Stimulated activated CD8-positive, alpha-beta memory T cell treated with anti-CD3 and anti-CD28 coated beads, Interleukin-4, amount 100 ng/mL, for 4 hours (primary cell): ENCODE measurements at places on chromosomes 16 and 17.

- DNase-seq, result no peak
Observed at GRCh38 chr17:79515646-79516571, 94.9 kb downstream of the RBFOX3 start.

DNA sequence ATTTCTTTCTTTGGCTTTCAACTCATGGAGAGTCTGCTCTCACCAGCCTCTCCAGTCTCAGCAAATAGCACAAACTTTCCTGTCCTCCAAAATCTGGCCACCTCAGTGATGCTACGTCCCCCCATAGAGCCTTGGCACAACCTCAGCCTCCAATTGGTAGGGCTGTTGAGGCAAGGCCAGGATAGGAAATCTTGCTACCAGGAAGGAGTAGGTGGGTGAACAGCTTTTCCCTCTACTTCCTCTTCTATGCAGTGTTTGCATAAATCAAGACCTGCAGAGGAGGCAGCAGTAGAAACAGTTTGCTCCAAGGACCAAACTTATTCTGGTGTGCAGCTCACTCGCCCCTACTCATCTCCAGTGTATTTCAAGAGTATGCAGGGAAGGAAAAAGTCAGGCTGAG lies 701 bp upstream of the DPEP2 start:
- no peak for DNase-seq

- no peak for DNase-seq
Observed at GRCh38 chr17:29138971-29139691, 41.1 kb downstream of the MYO18A start.

DNA sequence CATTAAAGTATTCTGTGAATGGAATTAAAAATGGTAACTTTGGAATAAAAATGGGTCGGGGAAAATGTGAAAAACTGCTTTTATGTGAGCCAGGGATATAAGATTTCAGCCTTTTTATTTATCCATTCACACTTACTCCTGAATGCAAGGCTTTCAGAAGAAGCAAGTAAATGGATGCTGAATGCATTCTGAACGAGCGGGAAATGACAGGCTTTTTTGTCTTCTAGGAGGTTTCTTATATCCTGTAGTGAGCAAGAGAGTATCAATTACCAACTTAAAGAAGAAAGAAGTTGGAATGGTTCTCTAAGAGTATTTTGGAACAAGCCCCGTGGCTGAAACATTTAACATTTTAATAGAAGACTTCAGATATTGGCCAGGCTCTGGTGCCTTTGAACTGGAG lies 36.0 kb downstream of the NUP93 start:
- DNase-seq, result no peak

GRCh38 chr16:29831490-29831889 lies 11.2 kb downstream of the MVP start:
- no peak for DNase-seq

GRCh38 chr17:8935191-8935590 lies 30.3 kb downstream of the PIK3R5 start:
- no peak for DNase-seq

DNA sequence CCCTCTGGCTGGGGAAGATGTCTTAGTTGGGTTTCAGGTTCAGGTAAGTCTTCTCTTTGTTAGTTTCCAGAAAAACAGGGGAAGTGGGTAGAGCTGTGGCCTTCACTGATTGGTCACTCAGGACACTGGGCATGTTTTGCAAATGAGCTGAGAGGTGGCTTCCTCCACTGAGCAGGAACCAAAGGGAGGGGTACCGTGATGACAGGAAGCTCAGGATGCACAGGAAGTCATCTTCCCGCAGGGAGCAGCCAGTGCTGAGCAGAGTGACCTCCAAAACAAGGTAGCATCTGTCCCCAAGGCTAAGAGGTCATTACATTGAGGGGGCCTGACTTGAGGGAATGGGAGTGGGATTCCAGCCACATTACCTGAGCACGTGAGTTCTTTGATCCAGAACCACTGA lies 5.6 kb downstream of the NT5C start:
- no peak for DNase-seq

DNA sequence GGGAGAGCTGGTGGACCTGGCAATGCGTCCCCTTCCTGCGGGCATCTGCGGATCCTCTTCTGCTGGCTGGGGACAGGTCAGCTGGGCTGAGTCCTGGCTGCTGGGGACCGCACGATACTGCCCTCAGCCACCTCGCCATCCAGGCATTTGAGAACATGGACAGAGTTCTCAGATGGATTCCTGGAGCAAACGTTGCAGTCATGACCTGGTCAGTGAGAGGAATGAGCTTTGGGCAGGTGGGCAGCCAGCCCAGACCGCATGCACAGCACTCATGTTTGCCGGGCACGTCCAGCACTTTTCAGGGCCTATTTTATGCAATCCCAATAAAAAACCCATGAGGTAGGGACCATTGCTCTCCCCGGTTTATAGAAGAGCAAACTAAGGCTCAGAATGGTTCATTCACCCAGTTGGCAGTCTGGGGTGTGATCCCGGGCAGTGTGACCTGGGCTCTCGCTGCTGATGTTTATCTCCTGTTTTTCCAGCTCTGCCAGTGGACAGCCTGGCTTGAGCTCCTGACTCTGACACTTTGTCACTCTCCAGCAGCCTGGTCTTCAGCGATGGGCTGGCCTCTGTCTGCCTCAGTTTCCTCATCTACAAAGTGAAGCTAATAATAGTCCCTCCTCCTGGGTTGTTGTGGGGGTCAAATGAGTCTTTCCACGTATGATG lies 294.7 kb downstream of the IRF8 start:
- DNase-seq, result no peak

- DNase-seq, result no peak
Observed at GRCh38 chr17:66422186-66422585, 119.8 kb downstream of the PRKCA start.

DNA sequence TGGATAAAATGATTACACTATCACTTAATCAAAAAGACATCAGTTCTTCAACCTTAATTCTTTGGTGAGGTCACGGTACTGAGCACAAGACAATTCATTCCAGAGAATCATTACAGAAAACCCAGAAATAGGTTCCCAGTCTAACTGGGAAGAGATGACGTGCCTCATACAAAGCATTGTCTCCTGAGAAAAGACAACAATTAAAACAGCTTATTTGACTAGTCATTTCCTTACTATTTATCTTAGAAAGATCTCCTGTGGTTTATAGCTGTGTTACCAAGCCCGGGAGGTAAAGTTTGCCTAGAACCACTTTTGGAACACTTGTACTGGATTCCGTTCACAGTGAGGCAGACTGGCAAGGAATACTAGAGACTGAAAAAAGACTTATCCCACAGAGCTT lies 5.1 kb downstream of the PHF12 start:
- DNase-seq, result no peak

- DNase-seq, result no peak
Observed at GRCh38 chr17:57877803-57878377, 28.0 kb upstream of the MRPS23 start.

DNA sequence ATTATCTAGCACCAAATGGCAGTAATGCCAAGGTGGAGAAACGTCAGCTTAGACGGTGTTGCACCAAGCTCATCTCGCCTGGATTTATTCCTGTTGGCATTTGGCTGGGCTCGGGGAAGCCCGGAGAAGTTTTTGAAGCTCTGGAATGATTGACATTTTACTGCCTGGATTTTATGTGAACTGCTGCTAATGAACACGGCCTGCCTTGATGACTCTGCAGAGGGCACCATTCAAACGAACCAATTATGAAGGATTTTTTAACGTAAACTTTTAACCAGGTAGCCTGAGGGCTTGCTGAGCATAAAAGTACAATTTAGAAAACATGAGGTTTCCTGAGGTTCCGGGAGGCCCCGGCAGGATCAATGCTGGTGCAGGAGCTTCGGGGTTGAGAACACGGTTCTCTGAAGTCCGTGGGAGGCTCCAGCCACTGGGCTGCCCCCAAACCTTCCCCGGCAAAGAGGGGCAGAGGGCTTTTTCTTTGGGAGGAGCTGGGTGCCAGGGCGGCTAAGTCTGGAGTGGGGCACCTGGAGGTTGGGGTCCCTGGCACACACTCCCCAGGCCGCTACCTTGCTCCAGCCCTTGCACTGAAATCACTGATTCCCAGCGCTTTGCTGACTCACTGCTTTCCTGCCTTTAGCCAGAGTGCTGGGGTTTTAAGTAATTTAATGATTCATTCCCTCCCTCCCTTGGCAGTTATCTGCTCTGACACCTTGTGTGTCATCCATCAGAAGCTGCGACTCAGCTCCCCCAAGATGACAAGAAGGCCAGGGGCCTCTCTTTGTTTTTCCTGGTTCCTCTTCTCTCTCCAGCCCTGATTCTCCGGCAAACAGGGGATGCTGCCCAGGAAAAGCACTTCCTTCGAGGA lies 161.2 kb upstream of the IRX3 start:
- DNase-seq, result no peak

GRCh38 chr16:66205287-66206231 lies 160.9 kb upstream of the CDH5 start:
- DNase-seq, result no peak

DNA sequence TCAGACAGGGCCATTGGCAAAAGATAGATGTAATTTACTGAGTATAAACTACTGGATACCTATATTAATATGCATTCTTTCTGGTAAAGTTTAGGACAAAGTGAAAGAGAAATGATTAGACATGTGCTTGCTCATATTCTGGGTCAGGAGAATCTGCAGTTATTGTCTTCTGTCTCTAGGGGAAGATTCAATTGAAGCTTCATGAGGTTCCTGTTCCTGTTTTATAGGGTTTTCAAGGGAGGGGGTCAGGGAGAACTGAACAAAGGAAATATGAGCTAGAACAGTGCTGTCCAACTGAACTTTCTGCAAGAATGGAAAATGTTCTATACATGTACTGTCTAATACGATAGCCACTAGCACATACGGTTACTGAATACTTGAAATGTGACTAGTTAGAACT lies 59.3 kb upstream of the CORO6 start:
- no peak for DNase-seq

- no peak for DNase-seq
Observed at GRCh38 chr16:70152578-70153302, 20.8 kb upstream of the CLEC18C start.

- no peak for DNase-seq
Observed at GRCh38 chr16:7017006-7017662, 315.5 kb upstream of the RBFOX1 start.

DNA sequence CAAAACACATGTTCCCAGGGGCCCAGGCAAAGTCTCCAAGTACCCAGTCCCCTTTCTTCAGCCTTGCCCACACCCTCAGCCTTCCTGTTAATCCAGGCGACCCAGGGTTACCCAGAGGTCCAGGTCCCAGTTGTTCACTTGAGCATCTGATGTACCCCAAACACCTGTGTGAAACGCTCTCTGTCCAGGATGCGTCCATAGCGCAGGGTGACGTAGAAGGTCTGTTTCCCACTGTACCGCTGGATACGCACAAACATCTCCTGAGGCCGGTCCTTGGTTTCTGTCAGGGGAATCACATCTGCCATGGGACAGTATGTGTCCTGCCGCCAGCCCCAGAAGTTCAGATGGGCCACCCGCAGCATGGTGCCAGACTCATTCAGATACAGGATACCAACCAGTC lies 1.6 kb downstream of the TMEM186 start:
- no peak for DNase-seq

- DNase-seq, result no peak
Observed at GRCh38 chr16:49485663-49486062, 112.1 kb downstream of the C16orf78 start.

GRCh38 chr16:16005721-16006120 lies 56.3 kb downstream of the ABCC1 start:
- DNase-seq, result no peak

GRCh38 chr17:10888858-10889257 lies 51.0 kb upstream of the PIRT start:
- DNase-seq, result no peak

DNA sequence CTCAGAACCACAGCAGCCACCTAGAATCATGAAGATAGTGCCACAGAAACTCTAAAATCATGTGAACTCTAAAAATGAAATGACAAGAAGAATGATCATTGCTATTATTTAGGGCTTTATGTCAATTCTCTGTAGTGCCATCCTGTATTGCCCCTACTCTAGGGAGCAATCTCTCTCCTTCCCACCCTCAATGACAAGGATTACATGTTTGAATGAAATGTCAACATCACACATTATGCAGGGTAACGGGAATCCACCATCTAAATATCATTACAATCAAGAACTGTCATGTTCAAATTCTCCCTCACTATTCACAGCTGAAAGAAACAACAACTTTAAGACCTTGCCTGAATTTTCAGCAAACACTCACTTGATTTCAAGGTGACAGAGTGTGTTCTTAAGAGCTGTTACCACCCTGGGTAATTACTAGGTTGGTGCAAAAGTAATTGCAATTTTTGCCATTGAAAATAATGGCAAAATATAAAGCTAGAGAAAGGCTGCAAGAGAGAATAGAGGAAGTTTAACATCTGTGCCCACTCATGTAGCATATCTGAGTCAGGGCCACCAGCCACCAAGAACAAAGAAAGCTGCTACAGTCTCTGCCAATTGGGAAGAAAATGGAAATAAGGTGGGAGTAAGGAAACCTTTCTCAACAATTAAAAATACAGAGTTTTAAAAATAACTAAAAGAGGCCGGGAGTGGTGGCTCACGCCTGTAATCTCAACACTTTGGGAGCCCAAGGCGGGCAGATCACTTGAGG lies 112.8 kb upstream of the PSMD7 start:
- no peak for DNase-seq

GRCh38 chr16:70687671-70688245 lies 1.9 kb upstream of the MTSS2 start:
- DNase-seq, result no peak

DNA sequence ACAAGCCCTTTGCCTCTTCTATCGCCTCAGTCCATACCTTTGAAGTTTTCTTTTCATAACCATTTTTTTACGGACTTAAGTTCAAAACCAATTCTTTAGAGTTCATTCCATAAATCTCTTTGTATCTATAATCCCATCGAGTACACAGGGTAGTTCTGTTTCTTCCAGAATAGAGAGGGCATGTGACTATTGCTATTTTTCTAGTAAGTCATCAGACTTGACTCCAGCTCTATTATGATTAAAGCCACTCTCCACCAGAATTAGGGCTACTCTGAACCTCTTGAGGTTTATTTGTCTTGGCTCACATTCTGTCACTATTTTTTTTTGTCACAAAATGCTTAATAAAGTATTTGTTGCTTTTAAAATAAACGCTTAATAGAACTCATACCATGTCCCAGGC lies 191.9 kb upstream of the AXIN2 start:
- DNase-seq, result no peak

GRCh38 chr17:37422971-37423625 lies 16.4 kb downstream of the TADA2A start:
- no peak for DNase-seq

DNA sequence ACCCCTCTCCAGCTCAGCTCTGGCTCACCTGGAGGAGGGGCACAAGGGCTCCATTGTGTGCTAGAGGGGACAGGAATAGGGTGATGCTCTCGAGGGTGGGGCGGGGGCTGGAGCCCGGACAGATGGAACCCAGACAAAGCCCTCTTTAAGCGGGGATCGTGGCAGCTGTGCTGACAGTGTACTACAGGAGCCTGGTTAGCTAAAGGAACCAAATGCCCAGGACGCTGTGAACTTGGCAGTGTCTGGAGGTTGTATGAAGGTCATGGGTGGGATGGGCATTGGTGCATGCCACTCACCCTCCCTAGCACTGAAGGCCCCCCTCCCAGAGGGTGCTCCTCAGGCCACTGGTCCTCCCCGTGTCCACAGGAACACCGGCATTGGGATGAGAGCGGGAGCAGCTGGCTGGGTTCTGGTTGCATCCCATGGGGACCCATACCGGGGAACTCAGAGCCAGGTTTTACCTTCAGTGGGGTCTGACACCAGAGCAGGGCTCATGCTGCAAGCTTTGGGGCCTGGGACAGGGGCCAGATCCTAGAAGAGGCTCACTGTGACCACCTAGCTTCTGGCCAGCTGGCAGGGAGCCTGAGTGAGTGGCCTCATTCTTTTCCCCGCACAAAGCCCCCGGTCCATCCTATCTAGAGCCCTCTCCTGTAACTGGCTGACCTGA lies 11.9 kb downstream of the KIF19 start:
- DNase-seq, result no peak

GRCh38 chr16:61892531-61892930 lies 143.7 kb downstream of the CDH8 start:
- DNase-seq, result no peak
